ENCODE measurements at places on chromosomes 3 and 15.

DNA sequence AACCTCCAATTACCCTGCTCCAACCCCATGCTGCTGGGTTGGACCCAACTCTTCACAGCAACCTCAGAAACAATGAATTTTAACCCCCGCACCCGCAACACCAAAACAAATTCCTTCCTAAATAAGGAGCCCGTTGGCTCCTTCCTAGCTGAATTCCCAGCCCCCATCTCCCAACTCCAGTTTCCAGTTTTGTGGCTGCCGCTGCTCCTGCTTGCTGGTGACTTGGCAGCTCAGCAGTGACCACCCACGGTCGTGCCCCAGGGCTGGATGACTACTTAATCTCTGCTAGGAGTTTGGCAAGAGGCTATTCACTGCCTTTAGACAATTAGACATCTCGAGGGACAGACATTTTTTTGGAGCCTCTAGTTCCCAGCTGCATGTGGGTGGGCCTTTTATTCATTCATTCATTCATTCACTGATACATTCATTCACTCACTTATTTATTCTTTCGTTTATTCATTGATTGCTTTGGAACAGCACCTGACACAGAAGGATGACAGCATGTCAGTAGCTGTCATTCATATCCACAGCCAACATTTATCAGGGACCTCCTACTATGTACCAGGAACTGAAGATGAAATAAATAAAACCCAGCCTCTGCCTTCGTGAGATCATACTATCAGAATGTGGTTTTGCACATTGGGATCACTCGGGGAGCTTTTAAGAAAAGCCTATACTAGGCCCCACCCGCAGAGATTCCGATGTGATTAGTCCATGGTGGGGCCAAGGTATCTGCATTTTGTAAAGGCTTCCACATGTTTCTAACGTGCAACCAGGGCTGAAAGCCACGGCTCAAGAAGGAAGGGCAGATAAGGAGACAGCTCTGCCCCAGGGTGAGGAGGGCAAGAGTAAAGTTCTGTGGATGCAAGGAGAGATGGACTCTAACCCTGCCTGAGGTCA is 256.5 kb downstream of the SHQ1 start:
- no peak for DNase-seq

- DNase-seq, result no peak
Measured at GRCh38 chr3:53693451-53693850, 152.8 kb downstream of the CHDH start.

DNA sequence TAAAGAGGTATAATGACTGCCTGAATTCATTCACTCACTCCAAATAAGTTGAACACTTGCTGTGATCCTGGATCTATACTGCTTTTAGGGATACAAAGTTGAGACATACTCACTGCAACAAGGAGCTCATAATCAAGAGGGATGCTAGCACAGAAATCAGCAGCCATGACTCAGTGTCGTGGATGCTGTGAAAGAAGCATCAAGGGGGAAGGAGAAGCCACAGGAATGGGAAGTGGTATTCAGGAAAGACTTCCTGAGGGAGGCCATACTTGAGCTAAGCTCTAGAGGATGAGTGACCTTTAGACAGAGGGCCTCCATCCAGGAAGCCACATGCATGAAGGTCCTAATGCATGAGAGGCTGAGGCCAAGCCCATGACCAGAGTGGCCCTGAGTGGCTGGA is 245.7 kb upstream of the RORA start:
- DNase-seq, result no peak

- no peak for DNase-seq
Measured at GRCh38 chr3:47487265-47487664, 11.5 kb upstream of the SCAP start.

GRCh38 chr3:178496911-178497310 is 39.3 kb upstream of the KCNMB2 start:
- DNase-seq, result no peak

DNA sequence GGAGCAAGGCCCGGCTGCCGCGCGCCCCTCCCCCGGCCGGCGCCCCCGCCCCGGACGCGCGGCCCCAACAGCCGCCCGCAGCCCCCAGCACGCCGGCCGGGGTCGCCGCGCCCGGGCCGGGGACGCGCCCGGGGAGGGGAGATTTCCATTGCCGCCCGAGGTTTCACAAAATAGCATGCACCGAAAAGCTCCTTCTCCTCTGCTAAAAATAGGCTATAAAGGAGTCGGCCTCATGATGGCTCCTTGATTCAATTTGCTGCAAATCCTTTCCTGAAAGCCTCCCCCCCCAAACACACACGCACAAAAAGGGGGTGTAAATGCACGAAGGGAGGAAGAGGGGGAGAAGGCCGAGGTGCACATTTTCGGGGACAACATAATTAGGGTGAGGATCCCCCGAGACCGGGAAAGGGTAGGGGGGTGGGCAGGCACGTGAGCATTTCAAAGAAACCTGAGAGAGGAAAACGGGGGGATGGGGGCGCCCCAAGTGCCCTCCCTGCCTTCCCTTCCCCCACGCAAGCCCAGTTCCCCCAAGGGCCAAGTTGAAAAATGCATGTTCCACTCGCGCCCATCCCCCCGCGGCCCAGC is 734 bp downstream of the TBL1XR1 start:
- DNase-seq, result no peak

DNA sequence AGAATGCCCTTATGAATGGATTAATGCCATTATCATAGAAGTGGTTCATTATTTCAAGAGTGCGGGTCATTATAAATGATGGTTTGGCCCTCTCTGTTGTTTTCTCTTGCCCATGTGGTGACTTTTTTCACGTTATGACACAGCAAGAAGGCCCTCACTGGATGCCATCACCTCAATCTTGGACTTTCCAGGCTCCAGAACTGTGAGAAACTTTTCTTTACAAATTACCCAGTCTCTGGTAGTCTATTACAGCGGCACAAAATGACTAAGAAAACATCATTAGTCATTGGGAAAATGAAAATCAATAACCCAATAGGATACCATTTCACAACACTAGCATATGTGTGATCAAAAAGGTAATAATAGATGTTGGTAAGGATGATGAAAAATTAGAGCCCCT is 119.0 kb upstream of the LPP start:
- DNase-seq, result no peak

DNA sequence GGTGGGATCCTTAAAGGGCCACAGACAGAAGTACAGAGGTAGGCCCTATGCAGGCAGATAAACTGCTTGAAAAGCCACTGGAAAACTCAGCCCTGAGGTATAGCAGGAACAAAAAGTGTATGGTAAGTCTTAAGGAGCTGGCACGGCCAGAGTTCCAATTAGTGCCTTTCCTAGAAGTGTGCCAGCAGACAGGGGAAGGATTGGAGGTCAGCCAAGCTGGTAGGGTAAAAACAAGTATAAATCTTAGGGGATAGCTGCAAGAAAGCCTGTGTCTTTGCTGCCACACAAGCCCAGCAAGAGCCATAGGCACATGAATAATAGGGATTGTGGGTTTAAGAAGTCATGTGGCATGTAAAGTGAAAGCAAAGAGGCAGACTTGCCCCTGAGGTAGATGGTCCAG is 582.5 kb downstream of the PLOD2 start:
- DNase-seq, result no peak

GRCh38 chr3:72690629-72691028 is 157.6 kb downstream of the SHQ1 start:
- DNase-seq, result no peak

- DNase-seq, result no peak
Measured at GRCh38 chr3:182124187-182124586, 412.5 kb downstream of the SOX2 start.

- DNase-seq, result no peak
Measured at GRCh38 chr15:94791008-94791407, 559.6 kb downstream of the MCTP2 start.

DNA sequence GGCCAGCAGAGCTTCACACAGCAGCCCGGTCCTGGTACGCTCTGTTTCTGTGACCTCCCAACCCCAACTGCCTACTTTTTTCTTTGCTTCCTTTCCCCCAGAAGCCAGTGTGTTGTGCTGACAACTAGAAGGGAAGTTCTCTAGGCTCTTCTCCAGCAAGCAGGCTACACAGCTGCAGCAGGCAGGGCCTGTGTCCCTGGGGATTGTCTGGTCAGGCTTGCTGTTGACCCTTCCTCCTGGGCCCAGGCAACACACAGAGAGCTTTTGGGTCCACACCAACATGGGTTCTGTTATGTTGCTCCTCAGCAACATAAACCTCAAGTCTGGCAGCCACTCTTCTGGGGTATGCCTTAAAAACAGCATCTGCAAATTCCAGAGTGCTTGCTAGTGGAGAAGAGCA is 36.2 kb upstream of the TSPAN3 start:
- no peak for DNase-seq

- DNase-seq, result no peak
Measured at GRCh38 chr15:42010434-42010833, 10.4 kb downstream of the PLA2G4E start.

DNA sequence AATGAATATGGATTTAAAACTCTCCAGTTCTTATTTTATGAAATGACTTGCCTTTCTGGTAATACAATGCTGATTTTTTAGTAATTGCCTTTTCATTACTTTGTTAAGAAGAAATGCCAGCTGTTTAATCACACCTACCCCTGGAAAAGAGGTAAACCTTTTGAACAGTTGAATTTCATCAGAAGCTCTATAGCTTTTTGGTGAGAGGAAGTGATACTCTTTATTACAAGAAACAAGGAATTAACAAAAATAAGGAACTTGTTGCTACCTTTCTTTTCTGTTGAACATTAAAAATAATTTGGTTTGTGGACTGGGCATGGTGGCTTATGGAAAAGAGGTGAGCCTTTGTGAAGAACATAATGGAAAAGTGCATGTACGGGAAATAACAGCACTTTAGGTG is 19.7 kb downstream of the BLOC1S6 start:
- no peak for DNase-seq

DNA sequence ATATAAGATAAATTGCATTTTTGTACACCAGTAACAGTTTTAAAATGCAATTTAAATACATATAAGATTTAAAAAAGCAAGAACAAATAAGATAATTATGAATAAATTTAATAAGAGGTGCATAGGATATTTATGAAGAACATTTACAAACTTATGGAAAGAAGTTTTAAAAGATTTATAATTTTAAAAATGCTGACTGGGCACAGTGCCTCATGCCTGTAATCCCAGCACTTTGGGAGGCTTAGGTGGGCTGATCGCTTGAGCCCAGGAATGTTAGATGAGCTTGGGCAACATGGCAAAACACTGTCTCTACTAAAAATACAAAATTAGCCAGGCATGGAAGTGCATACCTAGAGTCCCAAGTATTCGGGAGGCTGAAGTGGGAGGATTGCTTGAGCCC is 37.8 kb downstream of the EOMES start:
- DNase-seq, result no peak

DNA sequence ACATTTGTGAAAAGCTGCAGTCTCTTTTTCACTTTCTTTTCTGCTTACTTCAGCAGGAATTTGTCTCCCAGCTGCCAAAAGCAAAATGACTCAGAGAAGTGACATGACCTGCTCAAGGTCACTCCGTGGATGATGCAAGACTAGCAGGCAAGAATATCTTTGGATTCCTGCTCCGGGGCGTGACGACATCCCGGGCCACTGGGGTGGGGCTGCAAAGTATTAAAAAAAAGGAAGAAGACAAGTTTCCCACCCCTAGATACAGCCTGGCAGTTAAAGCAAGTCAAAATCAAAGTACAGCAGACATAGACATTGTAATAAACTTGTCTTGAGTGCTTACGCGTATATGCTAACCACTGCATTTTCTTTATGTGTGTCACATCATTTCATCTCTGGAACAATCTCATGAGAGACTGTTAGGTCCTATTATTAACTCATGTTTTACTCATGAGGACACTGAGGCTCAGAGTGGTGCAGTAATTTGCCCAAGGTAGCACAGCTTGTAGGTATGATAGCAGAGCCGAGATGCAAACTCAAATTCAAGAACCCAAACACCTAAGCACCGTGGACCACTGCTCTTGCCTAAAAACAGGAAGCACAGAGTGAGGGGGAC is 485.2 kb upstream of the PROK2 start:
- peak; percentile 87 for DNase-seq

Measured in non-pigmented ciliary epithelial cell (primary cell).